ENCODE measurements at places on chromosomes 6 and 20. TPM values are rescaled to one million over a fixed set of nuclear protein-coding genes. Genes with fewer than 3 reads are reported as not detected.

Gene LCA5
- total RNA-seq, result 4.1 TPM

Gene SLC13A3
- 0.35 TPM for total RNA-seq

Gene LKAAEAR1
- 0.50 TPM for total RNA-seq

Gene POPDC3
- 48.3 TPM for total RNA-seq

Gene DDO
- 19.7 TPM for total RNA-seq

Gene DEFB132
- total RNA-seq, result not detected

Gene KCNK15
- total RNA-seq, result 1.0 TPM

Gene CNPY3
- total RNA-seq, result 27.0 TPM

Gene BTN1A1
- not detected for total RNA-seq

Gene TPBG
- total RNA-seq, result 4.8 TPM

Gene MEP1A
- total RNA-seq, result not detected

Gene ACTL10
- total RNA-seq, result 0.71 TPM

Gene DOK5
- 20.2 TPM for total RNA-seq

Gene OR2B6
- not detected for total RNA-seq

Gene GCNT2
- 6.9 TPM for total RNA-seq

Gene FAM209B
- total RNA-seq, result 0.59 TPM

Gene PRDM13
- total RNA-seq, result not detected

Gene PPIL4
- 22.1 TPM for total RNA-seq

Gene KHDC1L
- not detected for total RNA-seq

Gene GPX5
- total RNA-seq, result not detected

Gene TNFRSF6B
- total RNA-seq, result not detected

Gene TGM3
- not detected for total RNA-seq

Gene CFB
- 28.7 TPM for total RNA-seq

Gene POM121L2
- total RNA-seq, result not detected

Gene PFDN6
- total RNA-seq, result 60.0 TPM

Gene BCAS1
- total RNA-seq, result not detected

Gene TMEM151B
- total RNA-seq, result not detected

Measured in right cardiac atrium (tissue), 5 donors.